ENCODE measurements at places on chromosomes 1 and 21.

DNA sequence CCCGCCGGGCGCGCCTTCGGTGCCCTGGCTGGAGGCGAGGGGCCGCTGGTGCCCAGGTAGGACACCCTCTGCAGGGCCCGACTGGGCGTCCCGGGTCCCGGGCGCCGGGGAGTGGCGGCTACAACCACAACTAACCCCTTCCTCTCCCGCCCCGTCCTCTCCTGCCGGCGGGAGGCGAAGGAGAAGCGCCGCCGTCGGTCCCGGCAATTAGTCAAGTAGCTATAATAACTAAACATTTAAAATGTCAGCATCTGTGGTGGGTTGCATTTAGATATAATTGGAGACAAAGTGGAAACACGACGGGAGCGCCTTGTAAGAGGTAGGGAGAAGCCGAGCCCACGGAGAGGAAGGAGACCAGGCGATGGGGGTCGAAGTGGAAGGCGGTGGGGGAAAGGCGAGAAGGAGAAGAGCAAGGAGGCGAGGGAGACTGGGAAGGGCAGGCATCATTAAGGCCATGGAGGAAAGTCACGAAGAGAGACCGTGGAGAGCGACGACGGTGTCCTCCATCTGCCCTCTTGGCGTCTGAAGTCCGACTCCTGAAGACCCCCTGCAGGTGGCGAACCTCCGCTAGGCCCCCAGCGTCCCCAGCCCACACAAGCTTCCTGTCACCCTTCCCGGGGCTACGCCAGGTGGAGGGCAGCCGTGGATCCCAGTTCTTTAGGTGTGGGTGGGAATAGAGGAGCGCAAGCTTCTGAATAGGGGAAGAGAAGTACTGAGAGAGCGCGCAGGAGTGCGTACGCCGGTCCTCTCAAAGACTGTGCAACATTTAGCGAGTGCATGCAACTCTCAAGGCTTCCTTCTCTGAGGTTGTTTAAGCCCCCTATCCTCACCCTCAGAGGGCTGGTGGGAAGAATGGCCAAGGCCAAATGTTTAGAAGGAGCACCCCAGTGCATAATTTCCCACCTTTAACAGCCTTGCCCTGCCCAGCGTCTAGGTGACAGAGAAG lies 1.6 kb downstream of the CNIH3 start:
- no peak for DNase-seq

GRCh38 chr1:87249803-87250202 lies 78.9 kb upstream of the LMO4 start:
- DNase-seq = no peak

- DNase-seq = peak; percentile 79
Observed at GRCh38 chr1:1349256-1350012, at the start of gene DVL1. Gene DVL1, minus strand, starts transcription at chr1:1349418. Its CDS starts 353 bp downstream, at chr1:1349065.

GRCh38 chr1:193727850-193728249 lies 541.4 kb upstream of the B3GALT2 start:
- no peak for DNase-seq

GRCh38 chr1:201291916-201292315 lies 8.6 kb downstream of the PKP1 start:
- no peak for DNase-seq

DNA sequence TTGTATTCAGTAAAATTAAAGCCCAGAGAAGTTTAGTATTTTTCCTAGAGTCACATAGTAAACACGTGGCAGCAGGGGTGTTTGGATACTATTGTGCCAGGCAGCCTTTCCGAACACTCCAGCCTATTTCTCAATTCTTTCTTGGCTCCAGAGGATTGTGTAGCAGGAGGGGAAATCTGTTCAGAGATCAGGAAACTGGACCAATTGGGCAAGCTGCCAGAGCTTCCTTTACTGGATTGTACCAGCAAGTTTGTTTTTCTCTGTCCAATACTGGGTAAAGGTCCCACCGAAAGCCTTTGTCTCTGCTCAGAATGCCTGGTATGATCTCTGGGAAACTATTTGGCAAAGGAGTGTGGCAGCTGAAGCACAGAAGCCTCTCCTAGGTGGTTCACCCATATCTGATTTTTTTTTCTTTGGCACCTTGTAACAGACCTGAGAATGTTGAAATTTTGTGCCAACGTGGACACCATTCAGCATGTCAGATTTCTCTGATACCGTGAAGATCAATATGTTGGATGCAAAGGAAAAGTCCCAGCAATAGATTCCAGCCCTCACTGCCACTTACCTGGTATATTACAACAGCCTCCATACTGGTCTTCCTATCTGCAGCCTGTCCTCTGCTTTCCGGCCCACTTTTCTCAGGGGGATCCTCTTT lies 126.2 kb downstream of the FGGY start:
- DNase-seq = no peak

DNA sequence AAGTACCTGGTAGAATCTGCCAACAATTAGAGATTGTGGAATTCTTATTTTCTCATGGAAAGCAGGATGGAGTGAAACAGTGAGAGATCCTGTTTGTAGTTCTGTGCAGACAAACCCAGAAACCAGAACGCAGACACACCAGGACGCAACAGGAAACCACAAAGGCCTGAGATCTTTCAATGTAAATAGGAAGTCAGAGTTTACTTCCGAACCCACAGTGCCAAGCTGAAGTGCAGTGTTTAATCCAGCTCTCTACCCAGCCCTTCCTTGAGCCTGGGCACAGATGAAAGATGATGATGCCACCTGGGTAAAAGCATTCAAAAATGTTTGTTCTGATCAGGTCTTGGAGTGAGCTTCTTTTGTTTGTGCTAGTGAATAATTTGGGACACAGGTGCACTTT lies 244.2 kb upstream of the HOOK1 start:
- DNase-seq = no peak

DNA sequence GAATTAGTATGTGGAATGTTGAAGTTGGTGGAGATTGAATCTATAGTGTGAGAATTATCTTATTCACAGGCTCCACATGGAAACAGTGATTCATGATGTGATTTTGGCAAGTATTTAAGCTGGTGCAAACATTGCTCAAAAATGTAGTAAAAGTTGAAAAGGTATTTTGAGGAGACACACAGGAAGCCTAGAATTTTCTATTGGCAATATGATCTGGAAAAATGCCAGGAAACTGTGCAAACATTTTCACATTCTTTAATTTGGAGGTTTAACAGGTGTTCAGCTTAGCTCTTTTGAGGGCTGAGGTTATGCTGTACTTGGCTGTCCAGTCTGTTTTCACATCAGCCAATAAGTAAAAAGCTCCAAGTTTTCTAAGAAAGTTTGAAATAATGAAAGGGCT lies 327.3 kb downstream of the RWDD3 start:
- DNase-seq = no peak

- no peak for DNase-seq
Observed at GRCh38 chr1:232378266-232379062, 251.5 kb downstream of the SIPA1L2 start.

GRCh38 chr1:211371406-211372105 lies 44.9 kb downstream of the TRAF5 start:
- peak; percentile 38 for DNase-seq

GRCh38 chr1:231407049-231407448 lies 15.0 kb downstream of the EGLN1 start:
- no peak for DNase-seq

DNA sequence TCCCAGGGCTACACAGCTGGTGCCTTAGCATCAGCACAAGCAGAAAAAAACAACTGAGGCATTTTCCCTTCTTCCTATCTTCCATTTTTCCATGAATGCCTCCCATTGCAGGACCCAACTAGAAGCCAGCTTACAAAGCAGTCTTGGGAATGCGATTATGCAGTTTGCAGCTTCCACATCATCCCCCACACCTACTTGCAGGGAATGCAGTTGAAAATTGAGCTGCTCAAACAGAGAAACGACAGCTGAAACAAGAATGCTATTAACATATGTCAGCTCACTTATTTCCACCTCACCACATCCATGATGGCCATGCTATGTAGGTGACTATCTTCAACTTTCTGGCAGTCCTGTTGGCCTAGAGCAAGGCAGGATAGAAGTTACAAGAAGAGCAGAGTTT lies 150.6 kb upstream of the KCTD3 start:
- peak; percentile 27 for DNase-seq

GRCh38 chr1:231757101-231757404 lies 130.5 kb downstream of the DISC1 start:
- DNase-seq = no peak

DNA sequence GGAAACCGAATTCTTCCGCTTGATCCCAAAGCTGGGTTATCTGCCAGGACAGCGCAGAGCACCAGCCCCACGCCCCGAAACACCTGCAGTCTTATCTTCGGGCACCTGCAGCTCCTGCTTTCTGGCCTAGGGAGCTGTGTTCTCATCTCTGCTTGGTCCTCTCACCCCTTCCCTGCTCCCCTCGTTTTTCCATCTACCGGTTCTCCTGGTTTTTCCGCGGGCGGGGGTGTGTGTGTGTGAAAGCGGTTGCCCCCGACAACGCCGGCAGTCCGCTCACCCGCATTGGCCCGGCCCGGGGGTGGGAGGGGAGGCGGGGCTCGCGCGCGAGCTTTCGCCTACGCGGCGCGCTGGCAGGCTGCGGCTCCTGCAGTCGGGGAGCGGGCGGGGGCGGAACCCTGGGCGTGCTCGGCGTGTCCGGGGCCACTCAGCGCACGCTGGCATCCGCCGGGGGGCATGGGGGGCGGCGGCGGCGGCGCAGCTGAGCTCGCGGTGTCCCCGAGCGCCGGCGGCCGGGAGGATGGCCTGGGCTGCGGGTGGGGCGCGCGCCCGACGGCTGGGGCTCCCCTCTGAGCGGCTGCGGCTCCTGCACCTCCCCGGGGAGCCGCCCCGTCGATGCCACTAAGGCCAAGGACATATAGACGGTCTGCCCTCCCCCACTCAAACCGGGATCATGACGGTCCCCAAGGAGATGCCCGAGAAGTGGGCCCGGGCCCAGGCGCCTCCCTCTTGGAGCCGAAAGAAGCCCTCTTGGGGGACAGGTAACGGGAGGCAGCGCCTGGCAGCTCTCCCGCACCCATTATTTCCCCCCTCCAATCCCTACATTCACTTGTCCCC lies 3.2 kb downstream of the ATP8B2 start:
- peak; percentile 63 for DNase-seq

DNA sequence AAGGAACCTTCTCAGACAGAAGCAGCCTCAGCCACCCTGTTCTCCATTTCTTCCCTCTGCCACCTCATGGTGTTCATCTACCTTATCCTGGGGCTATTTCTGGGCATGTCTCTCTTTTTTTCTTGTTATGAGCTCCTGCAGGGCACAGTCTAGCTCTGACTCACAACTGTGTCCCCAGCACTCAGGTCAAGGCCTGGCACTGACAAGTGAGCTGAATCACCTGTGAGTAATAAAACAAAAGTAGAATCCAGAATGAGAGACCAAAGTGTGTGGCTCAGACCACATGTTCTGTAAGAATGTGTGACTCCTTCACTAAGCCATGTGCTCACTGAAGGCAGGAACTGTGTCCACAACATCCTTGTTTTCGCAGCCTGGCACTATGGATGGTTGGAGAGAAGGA lies 23.2 kb downstream of the C1orf94 start:
- peak; percentile 68 for DNase-seq

DNA sequence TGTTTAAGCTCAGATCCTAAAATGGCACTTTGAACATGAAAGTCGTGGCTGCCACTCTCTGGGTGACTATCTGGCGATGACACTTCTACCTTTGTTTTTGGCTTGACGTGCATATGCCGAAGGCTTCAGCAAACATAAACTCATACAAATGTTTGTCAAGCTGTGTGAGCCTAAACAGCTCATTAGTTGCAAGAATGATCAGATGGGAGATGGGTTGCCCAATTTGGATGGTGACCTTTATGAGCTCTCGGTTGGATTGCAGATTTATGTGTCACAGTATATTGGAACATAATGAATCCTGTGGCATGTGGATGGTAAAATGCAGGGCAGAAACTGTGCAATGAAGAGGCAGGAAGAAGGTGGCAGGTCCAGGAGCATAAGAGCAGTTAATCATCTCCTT lies 229.3 kb downstream of the DISC1 start:
- DNase-seq = no peak

DNA sequence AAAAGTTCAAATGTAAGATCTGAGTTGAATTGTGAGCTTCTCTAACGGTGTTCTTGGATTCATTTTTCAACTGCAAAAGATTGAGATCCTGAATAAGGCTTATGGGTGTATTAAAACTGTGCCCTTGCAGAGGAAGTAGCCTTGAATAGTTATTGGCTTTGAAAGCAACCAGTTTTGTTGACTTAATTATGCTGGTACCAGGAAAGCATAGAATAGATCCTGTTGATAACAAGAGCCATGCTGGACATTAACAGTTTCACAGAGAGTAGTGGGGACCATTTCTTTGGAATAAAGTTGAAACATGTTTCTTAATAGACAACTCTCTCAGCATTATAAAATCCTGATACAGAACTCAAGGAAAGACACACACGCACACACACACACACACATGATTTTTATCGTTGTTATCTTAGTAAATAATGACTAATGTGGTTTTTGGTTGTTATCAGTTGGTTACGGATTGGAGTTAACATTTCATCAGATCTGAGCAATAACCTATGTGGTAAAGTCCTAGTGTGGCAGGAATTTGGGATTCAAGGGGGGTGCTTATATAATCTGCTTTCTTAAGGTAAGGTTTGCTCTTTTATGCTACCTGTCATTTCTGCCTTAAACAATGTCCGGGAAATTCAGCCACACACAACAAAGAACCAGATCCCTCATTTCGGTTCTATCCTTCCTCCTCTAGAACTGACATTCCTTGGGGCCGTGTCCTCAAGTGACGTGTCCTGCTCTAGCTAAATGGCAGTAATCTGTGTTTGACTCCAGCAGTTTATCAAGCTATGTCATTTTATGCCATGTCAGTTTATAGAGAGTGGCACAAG lies 330.9 kb downstream of the CHRM3 start:
- DNase-seq = no peak

DNA sequence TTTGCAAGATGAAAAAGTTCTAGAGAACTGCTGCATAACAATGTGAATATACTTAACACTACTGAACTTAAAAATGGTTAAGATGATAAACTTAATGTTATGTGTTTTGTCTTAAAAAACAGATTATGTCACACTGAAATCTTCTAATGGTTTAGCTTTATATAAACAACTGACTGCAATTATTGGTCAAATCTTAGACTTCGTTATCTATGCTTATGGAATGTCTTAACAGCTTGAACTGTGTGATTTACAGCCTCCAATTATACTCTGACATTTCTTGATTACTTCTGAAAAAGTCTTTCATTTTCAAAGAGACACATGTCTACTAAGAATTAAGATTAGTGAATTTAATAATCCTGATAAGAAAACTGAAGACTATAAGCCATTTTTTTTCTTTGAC lies 71.1 kb downstream of the ZSWIM5 start:
- no peak for DNase-seq

DNA sequence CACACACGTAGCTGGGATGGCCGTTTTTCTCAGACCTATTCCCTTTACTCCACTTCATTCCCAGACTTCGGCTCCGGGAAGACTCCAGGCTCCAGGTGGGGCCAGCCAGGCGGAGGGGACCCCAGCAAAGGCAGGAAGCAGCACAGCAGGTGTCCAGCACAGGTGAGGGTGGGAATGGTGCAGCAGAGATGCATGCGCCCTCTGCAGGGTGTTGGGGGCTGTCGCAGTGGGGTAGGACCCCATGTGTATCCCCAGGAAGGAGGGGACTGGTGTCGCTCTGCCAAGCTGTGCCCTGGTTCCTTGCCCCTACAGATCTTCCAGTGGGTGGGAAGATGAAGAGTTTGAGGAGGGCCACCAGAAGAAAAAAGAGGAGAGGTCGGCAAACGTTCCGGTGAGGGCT lies 5.3 kb downstream of the TTC24 start:
- no peak for DNase-seq
